SJSA1 (cell line): ENCODE measurements at places on chromosomes 3 and 15.

DNA sequence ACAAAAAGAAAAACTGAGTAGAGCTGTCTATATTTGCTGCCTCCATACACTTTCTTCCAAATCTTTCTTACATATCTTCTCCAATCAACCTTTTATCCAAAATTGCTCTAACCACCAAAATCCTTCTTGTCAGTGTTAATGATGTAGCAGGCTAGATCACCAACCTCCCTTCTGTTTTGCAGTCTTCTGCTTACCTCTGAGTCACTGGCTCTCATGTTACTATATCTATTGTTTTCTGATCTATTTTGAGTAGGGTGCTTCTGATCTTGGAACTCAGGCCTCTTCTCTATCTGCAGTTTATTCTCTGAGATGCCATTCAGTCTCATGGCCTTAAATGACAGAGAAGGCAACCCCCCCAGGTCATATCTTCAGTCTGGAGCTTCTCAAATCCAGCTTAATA is 26.3 kb upstream of the AADAC start:
- no peak for DNase-seq

- no peak for DNase-seq
Observed at GRCh38 chr15:68979006-68979405, 35.5 kb upstream of the NOX5 start.

DNA sequence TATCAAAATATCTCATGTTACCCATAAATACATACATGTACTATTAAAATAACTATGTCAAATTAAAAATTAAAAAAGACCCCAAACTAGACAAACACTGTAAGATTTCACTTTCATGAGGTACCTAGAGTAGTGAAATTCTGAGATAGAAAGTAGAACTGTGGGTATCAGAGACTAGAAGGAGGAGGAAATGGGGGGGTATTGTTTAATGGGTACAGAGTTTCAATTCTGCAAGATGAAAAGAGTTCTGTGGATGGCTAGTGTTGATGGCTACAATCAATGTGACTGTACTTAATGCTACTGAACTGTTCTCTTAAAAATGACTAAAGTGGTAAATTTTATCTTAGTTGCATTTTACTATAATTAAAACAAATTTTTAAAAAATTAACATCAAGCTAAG is 36.6 kb downstream of the RFX7 start:
- DNase-seq = no peak

GRCh38 chr15:60614862-60615771 is 136.2 kb upstream of the ICE2 start:
- DNase-seq = no peak

DNA sequence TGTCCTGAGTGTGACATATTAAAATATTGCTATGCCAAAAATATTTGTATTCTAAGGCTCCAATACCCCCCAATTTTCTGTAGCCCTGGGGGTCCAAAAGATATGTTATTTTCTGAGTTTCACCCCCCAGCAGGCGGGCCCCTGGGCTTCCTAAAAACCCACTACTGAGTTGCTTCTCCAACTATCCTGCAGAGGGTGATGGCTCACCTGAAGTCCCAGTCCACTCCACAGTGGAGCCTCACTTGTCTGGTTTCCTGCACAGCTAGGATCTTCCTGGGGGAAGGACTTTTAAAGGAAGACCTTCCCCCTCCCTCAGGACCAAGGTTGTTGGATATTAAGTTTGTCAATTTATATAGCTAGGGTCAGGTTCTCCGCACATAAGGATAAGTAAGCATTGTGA is 1181.4 kb downstream of the ROBO2 start:
- DNase-seq = no peak

DNA sequence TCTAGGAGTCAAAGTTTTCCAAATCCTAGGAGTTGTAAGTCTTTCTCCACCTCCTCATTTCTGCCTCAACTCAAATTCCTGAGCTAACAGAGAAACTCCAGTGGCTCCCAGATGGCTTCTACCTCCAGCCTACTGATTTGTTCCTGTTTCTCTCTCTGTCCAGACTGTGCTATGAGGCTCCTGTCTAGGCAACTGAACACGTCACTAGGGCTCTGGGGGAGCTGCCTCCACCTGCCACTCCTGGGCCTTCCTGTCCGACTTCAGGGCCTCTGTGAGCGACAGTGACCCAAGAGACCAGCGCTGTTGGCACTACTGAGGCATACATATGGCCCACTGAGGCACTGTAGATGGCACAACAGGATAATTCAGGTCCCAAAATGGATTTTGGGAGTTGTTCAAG is 71.4 kb downstream of the EXOG start:
- no peak for DNase-seq

DNA sequence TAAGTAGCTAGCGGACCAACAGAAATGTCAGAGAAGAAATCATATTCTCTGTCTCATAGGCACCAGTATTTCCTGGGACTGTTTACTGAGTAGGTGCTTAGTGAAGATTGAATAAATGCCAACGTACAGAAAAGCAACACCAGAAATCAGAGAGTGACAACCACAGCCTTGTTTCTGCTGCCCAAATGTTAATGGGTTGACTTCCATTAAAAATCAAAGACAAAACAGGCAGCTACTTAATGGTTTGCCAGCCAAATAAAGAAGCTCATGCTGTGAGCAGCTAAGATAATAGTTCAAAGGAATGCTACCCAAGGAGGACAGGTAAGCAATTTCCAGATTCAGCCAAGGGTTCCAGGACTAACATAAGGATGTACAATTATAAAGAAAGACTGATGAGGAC is 270.7 kb downstream of the THSD4 start:
- DNase-seq = no peak

- no peak for DNase-seq
Observed at GRCh38 chr3:125317761-125318160, 57.4 kb downstream of the ZNF148 start.

DNA sequence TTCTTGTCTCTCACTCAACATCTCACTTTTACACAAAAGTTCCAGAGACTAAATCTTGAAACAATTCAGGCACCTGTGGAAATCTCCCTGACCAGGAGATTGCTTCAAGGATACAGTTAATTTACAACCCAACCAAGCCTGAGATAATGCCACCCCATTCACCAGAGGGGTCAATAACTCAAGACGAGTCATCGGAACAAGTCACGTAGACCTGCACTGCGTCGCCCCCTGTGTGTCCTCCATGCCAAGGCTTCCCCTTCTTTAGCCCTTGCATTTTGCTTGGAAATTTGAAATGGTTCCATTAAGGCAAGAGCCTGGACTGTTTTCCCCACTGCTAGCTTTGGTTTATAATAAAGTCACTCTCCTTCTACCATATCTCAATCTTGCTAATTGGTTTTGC is 129.0 kb upstream of the NEO1 start:
- no peak for DNase-seq

DNA sequence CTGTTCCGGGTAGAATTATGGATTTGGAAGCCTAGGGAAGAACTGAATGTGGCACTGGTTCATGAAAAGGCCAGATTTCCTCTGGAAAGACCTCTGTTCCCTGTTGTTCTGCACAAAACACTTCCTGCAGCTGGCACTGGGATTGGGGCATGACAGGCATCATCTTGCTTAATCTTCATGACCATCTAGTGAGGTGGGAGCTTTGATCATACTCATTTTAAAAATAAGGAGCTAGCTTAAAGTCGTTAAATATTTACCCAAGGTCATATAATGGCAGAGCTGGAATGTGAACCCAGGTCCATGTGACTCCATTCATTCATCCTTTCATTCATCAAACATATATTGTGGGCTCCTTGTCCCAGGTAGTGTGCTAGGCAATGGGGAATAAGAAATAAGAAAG is 40.4 kb downstream of the EBLN2 start:
- DNase-seq = no peak

DNA sequence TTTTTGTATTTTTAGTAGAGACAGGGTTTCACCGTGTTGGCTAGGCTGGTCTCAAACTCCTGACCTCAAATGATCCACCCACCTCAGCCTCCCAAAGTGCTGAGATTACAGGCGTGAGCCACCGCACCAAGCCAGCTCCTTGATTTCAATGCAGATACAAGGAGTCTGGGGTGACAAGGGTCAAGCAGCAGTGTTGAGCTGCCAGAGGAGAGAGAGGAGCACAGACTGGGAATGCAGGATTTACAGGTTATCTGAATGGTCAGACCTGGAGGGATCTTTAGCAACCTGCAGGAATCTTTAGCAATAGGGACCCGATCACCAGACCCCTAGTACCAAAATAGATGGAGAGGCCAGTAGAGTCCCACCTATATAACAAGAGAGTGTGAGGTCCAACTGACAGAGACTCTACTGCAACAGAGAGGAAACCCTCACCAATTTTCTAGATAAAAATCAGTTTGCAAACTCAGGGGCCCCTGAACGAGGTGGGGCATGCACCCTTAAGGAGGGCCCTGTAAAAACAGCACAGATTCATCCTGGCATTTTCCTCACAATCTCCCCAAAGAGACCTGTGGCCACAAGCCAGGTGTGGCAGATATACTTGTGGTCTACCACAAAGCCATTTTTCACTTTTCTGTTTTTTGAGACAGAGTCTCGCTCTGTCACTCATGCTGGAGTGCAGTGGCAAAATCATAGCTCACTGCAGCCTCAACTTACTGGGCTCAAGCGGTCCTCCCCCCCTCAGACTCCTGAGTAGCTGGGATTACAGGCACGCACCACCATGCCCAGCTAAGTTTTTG is 10.7 kb upstream of the SHISA5 start:
- no peak for DNase-seq

GRCh38 chr3:18666655-18667054 is 241.5 kb upstream of the SATB1 start:
- no peak for DNase-seq

DNA sequence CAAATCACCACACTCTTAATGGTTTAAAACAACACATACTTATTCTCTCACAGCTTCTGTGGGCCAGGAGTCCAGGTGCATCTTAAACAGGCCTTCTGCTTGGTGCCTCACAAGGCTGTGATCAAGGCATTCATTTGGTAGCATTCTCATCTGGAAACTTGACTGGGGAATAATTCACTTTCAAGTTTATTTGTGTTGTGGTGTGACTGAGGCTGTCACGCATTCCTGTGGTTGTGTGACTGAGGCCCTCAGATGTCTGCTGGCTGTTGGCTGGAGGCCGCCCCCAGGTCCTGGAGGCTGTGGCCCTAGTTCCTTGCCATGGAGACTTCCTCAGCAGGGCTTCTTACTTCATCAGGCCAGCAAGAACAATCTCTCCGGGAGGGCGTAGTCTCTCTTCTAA is 16.9 kb upstream of the FAM3D start:
- no peak for DNase-seq

GRCh38 chr3:70530626-70531025 is 218.2 kb upstream of the MDFIC2 start:
- DNase-seq = no peak

- no peak for DNase-seq
Observed at GRCh38 chr3:101847328-101847727, 2.0 kb upstream of the NFKBIZ start.

- no peak for DNase-seq
Observed at GRCh38 chr3:37148208-37148607, 26.2 kb downstream of the LRRFIP2 start.

DNA sequence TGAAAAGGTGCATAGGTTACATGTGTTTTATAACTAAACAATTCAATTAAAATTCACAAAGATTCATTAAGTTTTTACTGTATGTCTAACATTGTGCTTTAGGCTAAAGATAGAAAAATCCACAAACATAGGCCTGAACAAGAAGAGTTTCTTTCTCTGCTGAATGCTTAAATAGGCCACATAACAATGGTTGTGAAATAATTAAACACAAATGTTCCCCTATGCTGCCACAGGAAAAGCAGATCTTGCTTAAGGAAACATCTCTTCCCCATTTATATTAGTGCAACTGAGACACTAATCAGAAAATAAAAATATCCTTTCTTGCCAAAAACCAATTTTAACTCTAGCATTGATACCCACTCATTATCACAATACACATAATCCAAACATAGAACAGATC is 725.4 kb upstream of the DPPA4 start:
- DNase-seq = no peak

DNA sequence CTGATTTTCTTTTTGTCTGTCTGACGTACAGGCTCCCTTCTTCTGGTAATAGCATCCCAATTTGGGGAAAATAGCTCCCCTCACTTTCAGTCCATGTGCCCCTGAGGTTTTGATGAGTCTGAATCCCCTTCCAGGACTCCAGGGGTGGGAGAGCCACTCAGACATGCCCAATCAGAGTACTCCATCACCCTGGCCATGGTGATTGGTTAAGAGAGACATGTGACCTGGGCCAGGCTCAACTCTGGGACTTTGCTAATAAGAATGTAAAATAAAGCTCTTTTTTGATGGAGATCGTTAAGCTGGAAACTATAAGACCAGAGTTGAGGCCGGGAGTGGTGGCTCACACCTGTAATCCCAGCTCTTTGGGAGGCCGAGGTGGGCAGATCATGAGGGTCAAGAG is 9.2 kb upstream of the MEF2A start:
- DNase-seq = no peak

GRCh38 chr3:65829228-65829627 is 209.5 kb downstream of the MAGI1 start:
- DNase-seq = no peak

DNA sequence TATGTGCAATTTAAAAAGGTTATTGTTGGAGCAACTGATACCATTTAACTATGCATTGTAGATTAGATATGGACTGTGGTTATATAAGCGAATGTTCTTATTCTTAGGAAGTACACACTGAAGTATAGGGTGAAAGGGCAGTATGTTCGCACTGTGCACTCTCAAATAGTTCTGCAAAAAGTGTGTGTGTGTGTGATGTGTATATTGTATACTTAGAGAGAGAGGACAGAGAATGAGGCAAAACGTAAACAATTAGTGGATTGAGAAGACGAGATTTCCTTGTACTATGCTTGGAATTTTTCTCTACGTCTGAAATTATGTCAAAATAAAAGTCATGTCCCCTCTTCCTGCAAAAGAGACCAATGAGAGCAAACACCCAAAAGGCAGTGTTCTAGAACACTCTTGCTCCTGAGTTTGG is 30.4 kb downstream of the LSM3 start:
- DNase-seq = no peak

DNA sequence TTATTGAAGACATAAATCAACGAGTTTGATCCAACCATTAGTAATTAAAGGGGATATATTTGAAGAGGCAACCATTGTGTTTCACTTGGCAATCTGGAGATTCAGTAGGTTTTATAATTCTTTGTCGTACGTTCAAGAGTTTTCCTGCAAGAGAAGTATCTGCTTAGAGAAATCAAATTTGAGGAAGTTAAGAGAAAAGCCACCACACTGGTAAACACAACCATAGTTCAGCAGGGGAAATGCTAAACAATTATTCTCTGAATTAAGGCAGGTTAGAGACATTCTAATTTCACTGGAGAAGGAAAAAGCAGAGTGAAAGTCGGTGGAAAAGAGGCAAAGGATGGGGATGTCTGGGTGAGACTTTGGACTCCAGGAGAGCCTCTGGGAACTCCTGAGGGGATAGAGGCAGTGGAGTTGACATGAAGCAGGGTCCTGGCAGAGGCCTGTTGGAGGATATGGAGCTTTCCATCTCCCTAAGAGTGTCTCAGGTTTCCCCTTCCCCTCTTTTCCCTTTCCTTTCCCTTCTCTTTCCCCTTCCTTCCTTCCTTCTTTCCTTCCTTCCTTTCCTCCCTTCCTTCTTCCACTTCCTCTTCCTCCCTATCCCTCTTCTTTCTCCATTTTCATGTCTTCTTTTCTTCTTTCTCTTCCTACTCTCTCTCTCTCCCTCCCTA is 26.5 kb downstream of the SPINK8 start:
- no peak for DNase-seq

GRCh38 chr15:97482521-97482920 is 478.0 kb upstream of the ARRDC4 start:
- no peak for DNase-seq

- no peak for DNase-seq
Observed at GRCh38 chr3:102237181-102237580, 197.6 kb upstream of the ZPLD1 start.
